Kidney (tissue), 22 donors: ENCODE measurements at places on chromosomes 6 and 20. TPM values are rescaled to one million over a fixed set of nuclear protein-coding genes. Genes with fewer than 3 reads are reported as not detected.

Gene OPRL1
- 1.2 TPM for total RNA-seq

Gene SEL1L2
- not detected for total RNA-seq

Gene FLOT1
- total RNA-seq: 227 TPM

Gene C20orf141
- total RNA-seq: not detected

Gene PAX1
- not detected for total RNA-seq

Gene DACT2
- 5.0 TPM for total RNA-seq

DNA sequence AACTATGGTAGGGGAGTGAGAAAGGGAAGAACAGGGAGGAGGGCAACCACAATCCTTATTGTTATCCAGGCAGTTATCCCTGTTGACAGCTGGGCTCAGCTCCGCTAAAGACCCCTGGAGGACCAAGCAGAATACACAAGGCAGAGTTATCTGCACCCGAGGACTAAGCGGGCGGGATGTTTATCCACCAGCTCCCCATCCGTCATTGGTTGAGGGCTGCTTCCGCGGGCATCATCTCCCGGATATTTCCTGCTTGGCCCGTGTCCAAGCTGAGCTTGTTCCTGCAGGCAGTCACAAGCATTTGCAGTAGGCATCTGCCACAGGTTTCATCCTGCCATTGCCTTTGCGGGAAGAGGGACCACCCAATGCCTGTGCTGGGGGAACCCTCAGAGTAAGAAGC is 102.1 kb downstream of the DLGAP4 start:
- H3K36me3 ChIP-seq: no peaks in the 10 kb centered on the region
- no peak overlapping the region for H3K4me3 ChIP-seq
- H3K4me1 ChIP-seq: no peaks in the 10 kb centered on the region
- no peaks in the 10 kb centered on the region for H3K27me3 ChIP-seq

DNA sequence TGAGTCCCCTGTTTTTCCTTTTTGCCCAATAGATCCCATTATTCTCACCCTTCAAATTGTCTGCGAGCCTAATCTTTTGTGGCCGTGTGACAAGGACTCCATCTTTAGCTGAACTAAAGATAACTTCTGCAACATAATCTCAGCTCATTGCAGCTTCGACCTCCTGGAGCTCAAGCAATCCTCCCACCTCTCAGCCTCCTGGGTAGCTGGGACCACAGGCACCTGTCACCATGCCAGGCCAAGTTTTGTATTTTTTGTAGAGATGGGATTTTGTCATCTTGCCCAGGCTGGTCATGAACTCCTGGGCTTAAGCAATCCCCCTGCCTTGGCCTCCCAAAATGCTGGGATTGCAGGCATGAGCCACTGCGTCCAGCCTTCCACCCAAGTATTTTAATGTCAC is 161.0 kb downstream of the GJA1 start:
- no peak overlapping the region for H3K4me3 ChIP-seq
- no peaks in the 10 kb centered on the region for H3K27me3 ChIP-seq
- H3K4me1 ChIP-seq: no peaks in the 10 kb centered on the region
- no peak overlapping the region for H3K27ac ChIP-seq
- no peaks in the 10 kb centered on the region for H3K36me3 ChIP-seq

- no peak overlapping the region for H3K27ac ChIP-seq
- DNase-seq: no peak
- no peaks in the 10 kb centered on the region for H3K36me3 ChIP-seq
Measured at GRCh38 chr6:56593801-56594318, 48.8 kb downstream of the DST start.

DNA sequence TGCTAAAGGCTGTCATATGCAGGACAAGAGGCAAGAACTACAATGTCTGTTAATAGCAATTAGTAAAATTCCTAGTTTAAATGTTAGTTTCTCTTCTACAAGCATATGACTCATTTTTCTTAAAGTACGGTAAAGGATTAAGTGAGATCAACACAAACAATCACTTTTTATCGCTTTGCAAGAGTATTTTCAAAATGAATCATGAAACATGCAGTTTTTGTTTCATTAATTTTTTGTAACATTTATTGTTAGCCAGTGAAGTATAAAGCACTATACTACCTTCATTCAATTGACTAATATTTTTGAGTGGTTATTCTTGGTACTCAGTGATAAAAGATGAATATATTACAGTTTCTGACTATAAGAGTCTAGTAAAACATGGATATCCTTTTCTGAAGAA is 138.6 kb downstream of the AHI1 start:
- H3K27me3 ChIP-seq: no peaks in the 10 kb centered on the region
- no peak overlapping the region for H3K27ac ChIP-seq
- no peak for DNase-seq
- H3K4me3 ChIP-seq: no peak overlapping the region
- H3K4me1 ChIP-seq: no peaks in the 10 kb centered on the region
- no peaks in the 10 kb centered on the region for H3K36me3 ChIP-seq

DNA sequence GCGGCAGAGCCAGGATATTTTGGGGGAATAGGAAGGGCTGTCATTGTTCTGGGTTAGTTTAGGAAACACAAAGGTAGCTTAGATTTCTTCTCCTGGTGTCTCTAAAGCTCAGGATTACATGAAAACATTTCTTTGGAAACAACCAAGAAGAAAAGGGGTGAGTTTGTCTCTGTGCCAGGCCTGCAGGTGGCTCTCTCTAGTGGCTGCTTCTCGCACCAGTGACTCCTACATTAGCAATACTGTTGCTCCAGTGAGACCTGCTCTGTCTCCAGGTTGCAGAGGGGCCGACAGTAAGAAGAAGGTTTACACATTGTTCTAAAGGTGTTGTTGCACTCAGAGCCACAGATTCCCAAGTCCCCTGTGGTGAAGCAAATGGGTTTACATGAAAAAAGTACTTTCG is 104.6 kb upstream of the GLP1R start:
- no peaks in the 10 kb centered on the region for H3K4me1 ChIP-seq
- H3K36me3 ChIP-seq: no peaks in the 10 kb centered on the region
- DNase-seq: no peak
- no peak overlapping the region for H3K4me3 ChIP-seq
- no peaks in the 10 kb centered on the region for H3K27me3 ChIP-seq

- H3K4me1 ChIP-seq: no peaks in the 10 kb centered on the region
- H3K36me3 ChIP-seq: no peaks in the 10 kb centered on the region
- no peaks in the 10 kb centered on the region for H3K27me3 ChIP-seq
Measured at GRCh38 chr6:11970114-11970513, 42.0 kb upstream of the HIVEP1 start.

DNA sequence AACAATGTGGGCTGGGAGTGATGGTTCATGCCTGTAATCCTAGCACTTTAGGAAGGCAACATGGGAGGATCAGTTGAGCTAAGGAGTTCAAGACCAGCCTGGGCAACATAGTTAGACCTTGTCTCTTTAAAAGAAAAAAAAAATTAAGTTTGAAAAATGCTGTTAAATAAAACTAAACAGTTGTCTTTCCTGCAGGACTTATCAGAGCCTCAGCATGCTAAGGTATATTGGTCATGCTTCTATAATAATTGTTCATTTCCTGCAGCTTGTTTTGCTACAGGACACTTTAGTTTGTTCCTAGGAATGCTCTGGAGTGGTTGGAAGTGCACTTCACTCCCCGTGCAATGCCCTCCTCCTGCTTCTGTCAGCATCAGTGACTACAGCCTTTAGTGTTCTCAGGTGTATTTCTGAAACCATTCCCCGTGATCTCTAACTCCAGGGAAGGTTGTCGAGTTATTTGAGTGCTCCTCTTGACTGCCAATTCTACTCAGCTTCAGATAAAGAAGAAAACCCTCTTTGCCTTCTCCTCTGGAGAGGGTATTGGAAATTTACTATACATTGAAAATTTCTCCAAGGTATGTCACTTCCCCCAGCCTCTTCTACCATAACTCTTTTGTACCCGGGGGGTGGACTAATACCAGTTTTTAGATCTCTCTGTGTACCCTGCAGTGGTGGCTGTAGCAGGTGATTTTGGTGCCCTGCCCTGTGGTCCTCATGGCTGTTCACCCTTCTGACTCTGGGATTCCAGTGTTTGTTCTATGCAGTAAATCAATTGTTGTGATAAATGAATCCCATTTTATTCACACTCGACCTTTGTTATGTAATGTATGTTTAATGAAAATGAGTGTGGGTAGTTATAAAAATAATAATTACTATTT is 33.8 kb downstream of the NHLRC1 start:
- H3K27ac ChIP-seq: no peak overlapping the region
- H3K36me3 ChIP-seq: no peaks in the 10 kb centered on the region
- H3K27me3 ChIP-seq: no peaks in the 10 kb centered on the region
- no peak for DNase-seq
- H3K4me1 ChIP-seq: no peaks in the 10 kb centered on the region
- H3K4me3 ChIP-seq: no peak overlapping the region

- no peaks in the 10 kb centered on the region for H3K4me1 ChIP-seq
- no peak for DNase-seq
- H3K4me3 ChIP-seq: no peak overlapping the region
- H3K36me3 ChIP-seq: no peaks in the 10 kb centered on the region
- H3K27ac ChIP-seq: no peak overlapping the region
Measured at GRCh38 chr20:6580486-6580885, 187.0 kb upstream of the BMP2 start.

GRCh38 chr6:138724015-138724414 is 49.6 kb upstream of the CCDC28A start:
- H3K27ac ChIP-seq: peak overlapping the region; percentile 30
- no peak overlapping the region for H3K4me3 ChIP-seq
- H3K27me3 ChIP-seq: no peaks in the 10 kb centered on the region
- DNase-seq: no peak
- peaks cover 9% of the 10 kb centered on the region for H3K4me1 ChIP-seq

- peaks cover 17% of the 10 kb centered on the region for H3K4me1 ChIP-seq
- H3K27ac ChIP-seq: peak overlapping the region; percentile 55
- no peak for DNase-seq
- no peak overlapping the region for H3K4me3 ChIP-seq
Measured at GRCh38 chr6:158008864-158009113, 27.1 kb downstream of the SYNJ2 start.

DNA sequence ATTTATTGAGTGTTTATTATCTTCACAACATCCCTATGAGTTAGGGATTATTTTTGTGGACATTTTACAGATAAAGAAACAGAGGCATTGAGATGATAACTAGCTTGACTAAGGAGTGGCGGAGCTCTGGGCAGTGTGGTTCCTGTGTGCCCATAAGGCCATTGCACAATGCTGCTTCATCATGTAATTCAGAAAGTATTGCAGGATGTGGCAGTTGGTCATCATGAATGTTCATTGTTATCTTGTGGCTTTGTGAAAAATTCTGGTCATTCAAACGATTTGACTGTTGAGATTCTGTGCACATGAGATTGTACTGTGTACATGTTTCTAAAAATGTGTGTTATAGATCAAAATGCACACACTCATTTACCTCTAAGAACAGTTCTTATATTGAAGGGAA is 150.8 kb downstream of the ESR1 start:
- H3K27ac ChIP-seq: no peak overlapping the region
- H3K4me1 ChIP-seq: no peaks in the 10 kb centered on the region
- no peak for DNase-seq
- H3K27me3 ChIP-seq: no peaks in the 10 kb centered on the region

GRCh38 chr6:66210964-66211363 is 503.9 kb upstream of the EYS start:
- H3K4me3 ChIP-seq: no peak overlapping the region
- no peak overlapping the region for H3K27ac ChIP-seq
- H3K27me3 ChIP-seq: no peaks in the 10 kb centered on the region
- no peaks in the 10 kb centered on the region for H3K4me1 ChIP-seq

- H3K27me3 ChIP-seq: no peaks in the 10 kb centered on the region
- no peaks in the 10 kb centered on the region for H3K4me1 ChIP-seq
- no peak overlapping the region for H3K4me3 ChIP-seq
- DNase-seq: no peak
- no peak overlapping the region for H3K27ac ChIP-seq
Measured at GRCh38 chr6:154651656-154652055, 81.6 kb upstream of the SCAF8 start.

DNA sequence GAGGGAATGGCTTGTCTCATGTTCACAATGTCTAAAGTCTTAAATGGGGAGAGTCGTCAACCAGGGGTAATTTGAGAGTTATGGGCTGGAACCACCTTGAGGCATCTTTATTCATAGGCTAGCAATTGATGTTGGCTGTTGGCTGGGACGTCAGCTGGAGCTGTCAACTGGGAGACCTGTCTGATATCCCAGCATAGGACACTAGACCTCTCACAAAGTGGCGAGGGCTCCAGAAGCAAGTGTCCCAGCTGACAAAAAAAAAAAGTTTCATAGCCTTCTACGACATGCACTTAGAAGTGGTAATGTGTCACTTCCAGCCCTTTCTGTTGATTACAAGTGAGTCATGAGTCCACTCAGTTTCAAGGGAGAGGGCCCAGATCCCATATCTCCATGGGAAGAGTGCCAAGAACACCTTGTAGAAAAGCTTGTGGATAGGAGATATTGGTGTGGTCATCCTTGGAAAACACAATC is 278.0 kb downstream of the ESR1 start:
- no peaks in the 10 kb centered on the region for H3K27me3 ChIP-seq
- no peak overlapping the region for H3K4me3 ChIP-seq
- H3K36me3 ChIP-seq: no peaks in the 10 kb centered on the region
- no peaks in the 10 kb centered on the region for H3K4me1 ChIP-seq
- H3K27ac ChIP-seq: no peak overlapping the region

DNA sequence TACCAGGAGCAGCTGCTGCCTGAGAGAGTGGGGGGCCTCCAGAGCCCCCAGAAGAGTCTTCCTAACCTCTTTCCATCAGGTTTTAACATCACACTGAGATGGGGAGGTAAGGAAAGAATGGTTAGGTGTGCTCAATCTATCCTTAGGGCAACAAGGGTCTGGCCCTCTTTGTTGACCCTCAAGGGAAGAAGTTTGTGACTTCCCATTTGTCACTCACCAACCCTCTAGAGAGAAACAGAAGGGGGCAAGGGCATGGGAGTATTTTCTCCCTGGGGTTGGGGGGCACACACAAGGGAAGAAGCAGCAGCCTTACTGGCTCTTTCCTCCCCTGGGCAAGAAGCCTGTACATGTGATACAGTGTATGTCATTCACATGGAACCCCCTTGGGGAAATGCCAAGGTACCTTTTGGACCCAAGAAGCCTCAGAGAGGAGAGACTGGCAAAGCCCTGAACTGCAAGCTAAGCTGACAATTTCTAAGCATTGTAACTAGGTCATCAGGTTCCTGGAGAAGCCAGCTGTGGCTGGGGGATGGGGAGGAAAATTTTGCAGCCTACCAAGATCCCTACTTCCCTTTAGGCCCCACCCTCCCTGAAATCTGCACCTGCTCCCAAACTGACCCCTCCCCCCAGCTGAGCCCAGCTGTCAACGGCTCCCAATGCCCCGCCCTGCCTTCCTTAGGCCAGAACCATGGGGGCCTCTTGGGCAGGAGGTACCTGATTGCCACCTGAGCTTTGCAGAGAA is 14.5 kb downstream of the BCL2L1 start:
- peaks cover 25% of the 10 kb centered on the region for H3K36me3 ChIP-seq
- H3K27ac ChIP-seq: peak overlapping the region; percentile 84
- H3K4me1 ChIP-seq: peaks cover 64% of the 10 kb centered on the region
- H3K4me3 ChIP-seq: no peak overlapping the region
- H3K27me3 ChIP-seq: no peaks in the 10 kb centered on the region

GRCh38 chr20:8454137-8454712 is 322.2 kb downstream of the PLCB1 start:
- no peaks in the 10 kb centered on the region for H3K27me3 ChIP-seq
- no peak for DNase-seq
- no peaks in the 10 kb centered on the region for H3K36me3 ChIP-seq
- H3K4me1 ChIP-seq: no peaks in the 10 kb centered on the region
- no peak overlapping the region for H3K27ac ChIP-seq
